Activated T-helper 17 cell treated with anti-CD3 and anti-CD28 coated beads, Interleukin-2, amount 50 U/mL, for 72 hours (primary cell): ENCODE measurements at places on chromosomes 11 and 22.
A peak's percentile ranks its signal among the peaks of the same experiment; 100 is the strongest.

- ATAC-seq = no peak
Measured at GRCh38 chr11:121446752-121447156, 5.4 kb upstream of the SORL1 start.

- ATAC-seq = no peak
Measured at GRCh38 chr11:117501237-117501898, 173.7 kb downstream of the CEP164 start.

DNA sequence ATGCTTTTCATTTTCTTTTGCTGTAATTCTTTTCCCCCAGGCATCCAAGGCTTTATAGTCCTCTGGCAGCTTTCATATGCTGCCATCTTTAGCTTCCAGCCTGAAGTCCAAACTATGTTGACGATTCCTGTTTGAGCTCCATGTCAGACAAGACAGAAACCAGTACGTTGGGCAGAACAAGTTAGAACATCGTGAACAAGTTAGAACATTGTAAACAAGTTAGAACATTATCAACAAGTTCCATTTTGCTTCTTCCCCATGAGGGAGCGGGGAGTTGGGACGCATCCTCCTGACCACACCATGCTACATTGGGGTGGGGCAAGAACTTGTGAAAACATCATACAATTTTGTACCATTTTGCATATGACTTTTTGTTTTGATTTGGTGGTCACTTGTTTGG is 23.9 kb downstream of the GLB1L2 start:
- ATAC-seq = no peak

GRCh38 chr11:118314988-118315411 is 10.5 kb downstream of the CD3E start:
- no peak for ATAC-seq

DNA sequence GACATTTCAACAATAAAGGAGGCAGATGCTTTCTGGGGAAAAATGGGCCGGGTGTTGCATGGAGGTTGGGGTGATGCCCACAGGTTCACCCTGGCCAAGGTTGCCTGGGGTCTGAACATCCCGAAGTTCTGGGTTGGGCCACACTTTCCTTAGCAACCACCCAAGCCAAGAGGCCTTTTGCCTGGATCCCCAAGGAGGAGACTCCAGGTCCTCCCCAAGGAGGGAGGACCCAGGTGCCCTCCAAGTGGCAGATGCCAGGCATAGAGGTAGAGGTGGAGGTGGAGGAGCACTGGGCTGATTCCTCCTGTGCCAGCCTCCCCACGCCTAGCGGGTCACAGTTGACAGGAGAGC is 1.2 kb downstream of the CYB5R3 start:
- ATAC-seq = no peak

- no peak for ATAC-seq
Measured at GRCh38 chr11:4809246-4809645, 5.1 kb upstream of the OR52R1 start.

- ATAC-seq = peak; percentile 4
Measured at GRCh38 chr11:34358728-34359547, 1.1 kb upstream of the ABTB2 start.

- ATAC-seq = peak; percentile 26
Measured at GRCh38 chr22:47610281-47610680, 847.8 kb downstream of the TBC1D22A start.
